Non-pigmented ciliary epithelial cell (primary cell): ENCODE measurements at places on chromosomes 2 and 18.

- DNase-seq: no peak
Observed at GRCh38 chr2:96859099-96859649, 1.4 kb upstream of the ANKRD39 start.

DNA sequence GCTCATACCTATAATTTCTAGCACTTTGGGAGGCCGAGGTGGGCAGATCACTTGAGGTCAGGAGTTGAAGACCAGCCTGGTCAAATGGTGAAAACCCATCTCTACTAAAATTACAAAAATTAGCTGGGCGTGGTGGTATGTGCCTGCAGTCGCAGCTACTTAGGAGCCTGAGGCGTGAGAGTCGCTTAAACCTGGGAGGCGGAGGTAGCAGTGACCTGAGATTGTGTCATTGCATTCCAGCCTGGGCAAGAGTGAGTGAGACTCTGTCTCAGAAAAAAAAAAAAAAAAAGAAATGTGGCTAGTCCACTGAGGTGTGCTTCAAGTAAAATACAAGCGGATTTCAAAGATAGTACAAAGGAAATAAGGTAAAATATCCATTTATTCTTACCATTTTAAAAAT is 46.2 kb downstream of the RBKS start:
- DNase-seq: no peak

DNA sequence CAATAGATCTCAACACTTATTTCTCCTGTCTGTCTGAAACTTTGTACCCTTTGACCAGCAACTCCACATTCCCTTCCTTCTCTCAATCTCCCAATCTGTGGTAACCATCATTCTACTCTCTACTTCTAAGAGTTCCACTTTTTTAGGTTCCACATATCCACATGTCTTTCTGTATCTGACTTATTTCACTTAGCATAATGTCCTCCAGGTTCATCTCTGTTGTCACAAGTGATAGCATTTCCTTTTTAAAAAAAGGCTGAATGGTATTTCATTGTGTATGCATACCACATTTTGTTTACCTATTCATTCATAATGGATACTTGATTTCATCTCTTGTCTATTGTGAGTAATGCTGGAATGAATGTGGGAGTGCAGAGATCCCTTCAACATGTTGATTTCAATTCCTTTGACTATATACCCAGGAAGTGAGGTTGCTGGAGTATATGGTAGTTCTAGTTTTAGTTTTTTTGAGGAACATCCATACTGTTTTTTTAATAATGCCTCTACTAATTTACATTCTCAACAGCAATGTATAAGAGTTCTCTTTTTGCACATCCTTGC is 18.8 kb upstream of the MMADHC start:
- no peak for DNase-seq

GRCh38 chr18:48790226-48790863 is 160.4 kb downstream of the SMAD7 start:
- no peak for DNase-seq

DNA sequence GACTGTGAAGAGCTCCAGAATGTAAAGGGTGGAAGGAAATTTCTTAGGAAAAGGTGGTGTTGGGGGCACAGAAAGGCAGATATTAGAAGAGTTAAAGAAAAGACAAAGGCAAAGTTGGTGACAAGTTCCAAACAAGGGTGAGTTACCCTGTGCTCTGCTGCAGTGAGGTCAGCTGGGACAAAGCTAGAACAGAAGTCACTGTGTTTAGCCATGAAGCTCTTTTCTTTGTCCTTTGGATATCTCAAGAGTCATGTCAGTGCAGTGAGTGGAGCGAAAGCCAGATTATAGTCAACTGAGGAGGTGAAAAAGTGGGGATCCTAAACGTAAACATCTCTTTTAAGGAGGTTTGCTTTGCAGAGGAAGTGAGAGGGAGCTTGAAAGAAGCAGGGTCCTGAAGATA is 187.8 kb upstream of the ALPP start:
- no peak for DNase-seq

- DNase-seq: no peak
Observed at GRCh38 chr2:158291544-158292180, 164.9 kb downstream of the CCDC148 start.

GRCh38 chr18:50301074-50301473 is 13.6 kb upstream of the CXXC1 start:
- no peak for DNase-seq
